ENCODE measurements at places on chromosomes 11 and 22.
A peak's percentile ranks its signal among the peaks of the same experiment; 100 is the strongest.

DNA sequence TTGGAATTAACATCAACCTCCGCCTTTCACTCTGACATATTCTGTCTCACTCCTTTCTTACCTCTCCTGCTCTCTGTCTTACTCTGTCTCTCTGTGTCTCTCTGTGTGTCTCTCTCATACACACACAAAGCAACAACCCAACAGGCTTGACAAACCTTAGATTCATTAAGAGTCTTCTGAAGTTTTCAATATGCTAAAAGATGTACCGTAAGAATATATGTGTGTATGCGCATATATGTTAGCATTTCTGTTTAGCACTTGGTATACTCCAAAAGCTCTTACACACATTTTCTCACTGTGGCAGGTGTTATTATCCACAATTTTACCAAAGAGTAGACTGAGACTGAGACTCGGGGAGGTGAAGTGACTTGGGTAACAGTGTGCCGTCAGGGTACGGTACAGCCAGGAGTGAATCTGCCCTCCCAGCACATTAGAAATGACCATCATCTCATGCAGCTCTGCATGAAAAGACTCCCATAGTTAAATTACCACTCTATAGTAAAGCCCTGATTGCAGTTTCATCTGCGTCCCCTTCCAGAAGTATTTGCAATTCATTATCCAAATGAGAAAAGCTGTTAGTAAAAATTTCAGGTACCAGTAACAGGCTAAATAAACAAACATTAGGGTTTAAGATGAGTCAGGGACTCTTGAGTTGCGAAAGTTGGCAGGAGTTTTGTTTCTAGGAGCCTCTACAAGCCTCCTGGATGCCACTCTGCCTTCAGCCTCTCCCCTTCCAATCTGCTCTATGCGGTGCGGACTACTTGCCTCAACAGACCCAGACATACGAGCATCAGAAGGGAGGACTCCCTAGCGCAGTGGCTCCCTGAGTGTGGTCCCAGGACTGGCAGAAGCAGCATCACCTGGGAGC is 195.2 kb upstream of the TMEM45B start:
- no peak for DNase-seq

GRCh38 chr11:19077965-19078364 is 17.4 kb upstream of the MRGPRX2 start:
- DNase-seq, result no peak

GRCh38 chr11:104873252-104873651 is 25.0 kb downstream of the CASP12 start:
- no peak for DNase-seq

GRCh38 chr11:15473954-15474837 is 359.5 kb downstream of the INSC start:
- DNase-seq, result no peak

GRCh38 chr11:86678823-86679222 is 6.4 kb upstream of the ME3 start:
- no peak for DNase-seq

GRCh38 chr22:31173386-31174145 is 13.6 kb downstream of the RNF185 start:
- peak; percentile 66 for DNase-seq

GRCh38 chr11:27507557-27508322 is 1.2 kb upstream of the LIN7C start:
- no peak for DNase-seq

DNA sequence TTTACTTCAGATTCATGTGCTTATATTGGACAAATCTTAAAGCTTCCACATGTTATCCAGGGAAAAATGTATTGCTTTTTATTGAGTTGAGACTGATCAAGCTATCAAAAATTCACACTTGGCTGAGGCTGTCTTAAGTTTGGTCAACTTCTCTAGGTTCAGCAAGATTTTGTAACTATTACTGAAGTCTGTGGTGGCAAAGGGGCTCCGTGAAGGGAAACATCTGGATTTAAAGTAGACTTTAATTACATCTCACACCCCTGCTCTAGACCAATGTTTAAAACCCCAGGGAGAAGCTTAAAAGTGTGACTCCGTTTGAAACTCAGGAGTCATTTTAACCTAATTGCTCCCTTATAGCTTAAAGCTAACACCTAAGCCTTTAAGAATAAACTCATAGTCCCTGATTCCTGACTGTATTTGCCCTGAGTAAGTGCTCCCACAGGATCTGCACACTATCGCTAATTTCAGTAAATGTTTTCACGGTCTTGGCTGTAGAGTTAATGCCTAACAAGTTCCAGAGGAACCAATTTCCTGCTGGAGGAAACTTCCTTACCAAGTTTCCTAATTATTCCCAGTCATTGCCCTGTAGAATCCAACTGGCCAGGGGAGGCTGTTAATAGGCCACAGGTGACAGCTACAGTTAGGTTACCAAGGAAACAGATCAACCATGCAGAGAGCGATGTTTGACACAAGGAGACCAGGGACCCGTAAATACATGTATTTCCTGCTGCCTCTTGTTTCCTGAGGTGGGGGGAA is 40.5 kb downstream of the OR10A6 start:
- no peak for DNase-seq

DNA sequence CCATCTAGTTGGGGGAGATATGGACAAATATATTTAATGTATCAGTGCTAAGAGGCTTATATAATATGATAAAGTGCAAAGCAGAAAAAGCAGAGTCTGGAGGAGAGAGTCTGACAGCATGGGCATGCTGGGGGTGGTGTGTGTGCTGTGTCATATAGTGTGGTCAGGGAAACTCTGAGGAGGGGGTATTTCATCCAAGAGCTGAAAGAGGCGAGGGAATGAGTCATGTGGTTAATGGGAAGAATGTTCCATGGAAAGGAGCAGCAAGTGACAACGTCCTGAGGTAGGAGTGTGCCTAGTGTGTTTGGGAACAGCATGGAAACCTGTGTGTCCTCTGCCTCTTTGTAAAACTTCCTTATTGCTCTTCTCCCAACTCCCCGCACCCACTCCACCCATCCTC is 38.0 kb downstream of the EIF3F start:
- DNase-seq, result no peak

GRCh38 chr11:93128574-93128973 is 69.2 kb downstream of the SLC36A4 start:
- no peak for DNase-seq

DNA sequence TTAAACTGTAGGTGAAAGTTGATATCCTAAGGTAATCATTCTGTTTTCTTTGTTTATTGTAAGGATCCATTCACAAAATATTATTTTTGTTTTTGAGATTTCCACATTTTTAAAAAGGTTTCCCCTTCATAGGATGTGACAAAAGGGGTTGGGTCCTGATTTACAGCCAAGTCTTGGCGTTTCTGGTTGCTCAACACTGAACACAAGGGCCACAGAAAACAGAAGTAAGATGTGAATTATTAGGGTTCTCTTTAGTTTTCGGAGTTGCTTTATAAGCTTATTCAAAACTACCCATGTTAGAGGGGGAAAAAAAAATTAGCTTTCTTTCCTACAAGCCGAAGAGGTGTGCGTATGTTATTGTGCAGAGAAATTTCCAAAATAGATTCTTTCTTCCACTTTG is 30.0 kb upstream of the FLI1 start:
- DNase-seq, result no peak

DNA sequence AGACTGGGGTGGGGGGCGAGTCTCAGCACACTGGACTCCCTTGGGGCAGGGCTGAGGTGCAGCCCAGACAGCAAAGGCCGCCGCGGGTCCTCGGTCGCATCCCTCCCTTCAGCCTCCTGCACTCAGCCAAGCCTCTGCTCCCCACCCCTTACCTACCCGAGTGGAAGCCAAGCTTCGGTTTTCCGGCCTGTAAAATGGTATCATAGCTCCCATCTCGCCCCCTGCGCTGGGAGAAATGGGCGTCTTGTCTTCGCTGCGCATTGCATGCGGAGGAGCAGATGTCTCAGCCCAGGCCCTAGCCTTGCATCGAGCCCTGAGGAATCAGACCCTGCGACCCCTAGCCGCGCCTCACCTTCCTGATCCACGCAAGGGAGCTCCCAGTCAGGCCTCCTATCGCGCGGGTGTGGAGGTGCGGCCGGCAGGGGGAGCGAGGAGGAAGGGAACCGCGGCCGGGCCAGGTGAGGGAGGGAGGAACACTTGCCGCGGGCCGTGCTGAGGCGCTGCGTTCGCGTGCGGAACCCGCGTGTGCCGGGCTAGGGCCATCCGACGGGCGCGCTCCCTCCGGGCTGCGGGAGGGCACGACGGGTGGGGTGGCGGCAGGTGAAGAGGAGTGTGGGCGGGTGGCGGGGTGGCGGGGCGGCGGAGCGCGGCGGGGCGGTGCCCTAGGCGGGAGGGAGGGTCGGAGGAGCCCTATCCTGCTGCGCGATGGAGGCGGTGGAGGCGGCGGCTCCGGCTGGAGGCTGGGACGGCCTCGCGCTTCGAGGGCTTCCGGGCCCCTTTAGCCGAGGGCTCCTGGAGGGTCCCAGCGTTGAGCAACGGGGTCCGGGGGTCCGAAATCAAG is 4.1 kb upstream of the TBX1 start:
- DNase-seq, result no peak

GRCh38 chr11:78244080-78244479 is 55.4 kb downstream of the USP35 start:
- no peak for DNase-seq

Measured in fibroblast of skin of left quadriceps (primary cell).